ENCODE measurements at places on chromosomes 12 and 14. TPM values are rescaled to one million over a fixed set of nuclear protein-coding genes. Genes with fewer than 3 reads are reported as not detected.

RHOJ gene
- total RNA-seq, result 7.2 TPM

TPH2 gene
- 2.1 TPM for total RNA-seq

RAPGEF3 gene
- total RNA-seq, result 16.6 TPM

OTUB2 gene
- 11.3 TPM for total RNA-seq

ACOT4 gene
- 1.8 TPM for total RNA-seq

DDN gene
- 15.0 TPM for total RNA-seq

GLI1 gene
- total RNA-seq, result 1.6 TPM

HIF1A gene
- total RNA-seq, result 130 TPM

LALBA gene
- total RNA-seq, result not detected

FBXO21 gene
- total RNA-seq, result 126 TPM

SIRT4 gene
- total RNA-seq, result 3.0 TPM

COQ6 gene
- total RNA-seq, result 28.6 TPM

KCNC2 gene
- total RNA-seq, result 41.5 TPM

SLC11A2 gene
- 85.1 TPM for total RNA-seq

SPTB gene
- 28.1 TPM for total RNA-seq

PLA2G1B gene
- total RNA-seq, result not detected

C12orf56 gene
- total RNA-seq, result 1.2 TPM
